RWPE2 (cell line): ENCODE measurements at places on chromosomes 3 and 15.

DNA sequence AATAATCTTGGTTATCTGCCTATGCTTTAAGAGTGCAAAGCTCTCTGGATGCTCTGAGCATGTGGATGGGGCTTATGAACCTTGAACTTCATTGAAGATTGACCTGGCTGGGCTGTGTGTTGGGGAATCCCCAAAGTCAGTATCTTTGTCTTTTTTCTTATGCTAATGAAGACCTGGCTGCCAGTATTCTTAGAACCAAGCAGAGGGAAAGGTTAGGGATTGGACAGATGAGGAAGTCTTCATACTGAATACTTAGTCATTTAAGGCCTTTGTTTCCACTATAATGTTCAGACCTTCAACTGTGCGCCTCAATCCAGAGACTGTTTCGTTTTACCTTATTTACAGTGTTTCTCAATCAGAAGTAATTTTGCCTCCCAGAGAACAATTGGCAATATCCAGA, 42.5 kb upstream of the CMTM7 start:
- DNase-seq, result no peak

- no peak for DNase-seq
These were observed 60.7 kb downstream of the PIAS1 start for GRCh38 chr15:68114840-68115239.

GRCh38 chr3:34361921-34362320, 563.5 kb downstream of the PDCD6IP start:
- no peak for DNase-seq

- no peak for DNase-seq
These were observed 231.5 kb upstream of the SETMAR start for GRCh38 chr3:4071481-4072184.

DNA sequence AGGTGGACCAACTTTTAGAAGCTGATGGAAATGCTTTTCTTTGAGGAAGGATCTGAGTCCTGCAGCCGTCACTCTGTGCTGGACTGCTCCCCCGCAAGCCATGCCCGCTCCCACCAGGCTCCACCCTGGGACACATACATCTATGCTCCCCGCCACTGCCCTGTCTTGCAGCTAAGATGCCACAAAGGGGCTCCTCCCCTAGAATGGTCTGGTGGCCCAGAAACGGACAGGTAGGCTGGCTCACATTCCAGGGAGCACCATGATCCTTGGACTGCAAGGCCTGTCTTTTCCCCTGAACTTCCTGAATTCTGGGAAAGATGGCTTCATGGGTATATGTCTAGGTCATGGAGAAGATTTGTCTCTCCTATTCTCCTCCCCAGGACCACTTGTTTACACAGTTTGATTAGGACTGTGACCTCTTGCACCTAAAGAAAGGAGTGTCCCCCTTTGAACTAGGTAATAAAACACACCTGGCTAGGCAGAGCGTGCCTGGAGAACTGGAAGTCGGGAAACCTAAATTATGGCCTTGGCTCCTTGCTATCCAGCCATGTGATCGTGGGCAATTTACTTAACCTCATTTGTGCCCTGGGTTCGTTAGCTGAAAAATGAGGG, 220.9 kb upstream of the BHLHE40 start:
- DNase-seq, result no peak

DNA sequence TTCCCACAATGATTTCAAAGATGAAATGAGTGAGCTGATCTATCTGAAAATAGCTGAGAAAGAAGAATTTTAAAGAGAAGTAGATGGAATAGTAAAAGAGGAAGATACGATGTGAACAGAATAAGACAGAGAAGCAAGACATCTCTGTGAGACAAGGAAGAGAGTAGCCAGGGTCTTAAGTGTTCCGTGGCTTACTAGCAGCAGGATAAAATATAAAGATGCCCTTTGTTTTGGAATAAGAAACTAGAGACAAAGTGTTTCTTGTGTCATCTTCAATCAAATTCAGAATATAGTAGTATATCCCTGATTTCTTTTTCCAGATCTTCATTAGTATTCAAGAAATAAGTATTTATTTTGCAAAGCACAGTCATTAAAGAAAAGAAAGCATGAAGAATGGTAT, 281.0 kb upstream of the NECTIN3 start:
- DNase-seq, result no peak

GRCh38 chr3:143824735-143825385, 23.4 kb downstream of the SLC9A9 start:
- DNase-seq, result no peak

DNA sequence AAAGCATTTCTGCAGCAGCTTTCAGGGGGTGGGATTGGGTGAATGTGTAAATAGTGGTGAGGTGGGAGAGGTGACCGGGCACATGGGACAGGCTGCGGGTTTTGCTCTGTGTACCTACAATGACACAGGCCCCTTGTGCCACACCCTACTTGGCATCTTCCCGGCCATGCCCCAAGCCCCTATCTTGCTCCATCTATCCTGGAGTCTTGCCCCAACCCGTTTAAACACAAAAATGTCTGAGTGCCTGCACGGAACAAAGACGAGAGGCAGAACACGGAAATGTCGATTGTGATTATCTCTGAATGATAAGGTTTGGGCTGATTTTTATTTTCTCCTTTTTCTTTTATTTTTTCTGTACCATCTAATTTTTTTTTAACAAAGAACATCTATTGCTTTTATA, 46.0 kb upstream of the SLC6A1 start:
- no peak for DNase-seq

DNA sequence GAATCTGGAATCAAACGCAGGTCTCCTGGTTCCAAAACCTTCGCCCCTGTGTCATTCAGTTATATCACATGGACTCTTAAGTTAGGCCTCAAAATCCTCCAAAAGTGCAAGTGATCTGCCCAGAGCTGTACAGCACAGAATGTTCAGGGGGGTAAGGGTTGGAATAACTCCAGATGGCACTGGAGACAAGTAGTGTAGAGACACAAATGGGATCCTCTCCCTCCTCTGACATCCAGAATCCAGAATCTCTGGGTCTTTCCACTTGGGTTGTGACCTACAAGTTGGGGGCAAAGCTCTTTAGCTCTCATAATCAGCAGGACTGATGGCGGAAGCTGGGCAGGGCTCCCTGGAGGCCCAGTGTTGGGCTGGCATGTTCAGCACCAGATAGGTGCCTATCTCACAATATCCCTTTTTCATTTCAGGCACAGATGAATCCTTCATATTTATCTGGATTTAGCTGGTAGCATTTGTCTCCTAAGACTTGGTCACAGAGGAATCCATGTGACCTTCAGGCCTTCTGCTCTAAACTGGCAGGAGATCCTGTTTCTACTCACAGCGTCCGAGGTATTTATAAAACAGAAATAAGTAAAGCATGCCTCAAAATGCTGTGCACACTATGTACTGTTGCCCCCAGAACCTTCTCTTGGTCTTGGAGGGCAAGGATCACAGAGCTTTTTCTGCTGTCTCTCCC, 15.4 kb downstream of the ABHD2 start:
- no peak for DNase-seq

- no peak for DNase-seq
These were observed 23.2 kb downstream of the PLXND1 start for GRCh38 chr3:129583289-129583688.

- DNase-seq, result no peak
These were observed 209.5 kb downstream of the MECOM start for GRCh38 chr3:169454060-169454317.
